ENCODE measurements at places on chromosomes 7 and 10.

GRCh38 chr10:14296065-14296709 is 34.5 kb downstream of the FRMD4A start:
- DNase-seq: no peak

DNA sequence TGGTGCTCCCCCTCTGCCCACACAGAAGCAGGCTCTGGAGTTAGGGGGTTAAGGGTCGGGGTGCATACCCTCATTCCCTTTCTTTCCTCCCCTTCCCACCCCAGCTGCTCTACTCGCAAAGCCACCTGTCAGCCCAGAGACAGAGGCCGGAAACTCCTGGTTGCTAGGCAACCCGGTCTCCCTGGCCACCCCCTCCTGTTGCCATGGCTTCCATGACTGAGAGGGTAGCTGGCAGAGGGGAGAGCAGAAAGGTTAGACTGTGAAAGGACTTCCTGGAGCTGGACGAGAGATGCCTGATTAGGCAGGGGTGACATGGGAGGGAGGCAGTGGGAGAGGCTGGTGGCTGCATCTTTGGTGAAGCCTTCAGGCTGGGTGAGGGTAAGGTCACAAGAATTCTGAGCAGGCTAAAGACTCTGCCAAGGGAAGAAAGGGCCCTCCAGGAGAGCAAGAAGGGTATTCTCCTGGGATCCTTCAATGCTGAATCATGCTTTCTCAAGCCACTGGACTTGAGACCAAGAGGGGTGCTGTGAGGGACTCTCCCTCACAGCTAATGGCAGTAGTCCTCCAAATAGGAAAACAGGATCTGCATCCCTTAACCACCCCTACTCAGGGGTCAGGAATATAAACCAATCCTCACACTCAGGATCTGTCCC is 5.4 kb downstream of the PSD start:
- DNase-seq: no peak

DNA sequence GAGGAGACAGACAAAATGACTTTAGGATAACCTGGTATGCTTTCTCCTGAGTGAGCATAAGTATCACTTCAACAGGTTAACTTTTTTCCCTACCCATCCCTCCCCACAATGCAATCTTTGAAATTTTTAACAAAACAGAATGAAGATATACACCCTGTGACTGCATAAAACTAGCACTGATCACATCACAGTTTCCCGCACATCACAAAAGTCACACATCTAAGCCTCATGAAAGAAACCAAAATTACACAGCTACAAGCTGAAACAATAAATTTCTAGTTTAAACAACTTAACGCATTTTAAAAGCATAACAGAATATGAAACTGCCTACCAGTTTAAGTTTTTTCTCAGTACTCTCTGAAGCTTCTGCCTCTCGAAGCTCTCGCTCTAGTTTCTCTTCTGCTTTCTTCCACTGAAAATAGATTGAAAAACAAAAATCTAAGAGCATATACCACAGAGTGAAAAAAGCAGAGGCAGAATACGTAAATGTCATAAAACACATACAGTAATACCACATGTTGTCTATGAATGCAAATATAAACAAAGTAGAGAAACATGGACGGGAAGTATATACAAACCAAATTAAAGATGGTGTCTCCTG is 18.1 kb downstream of the NOC3L start:
- no peak for DNase-seq

DNA sequence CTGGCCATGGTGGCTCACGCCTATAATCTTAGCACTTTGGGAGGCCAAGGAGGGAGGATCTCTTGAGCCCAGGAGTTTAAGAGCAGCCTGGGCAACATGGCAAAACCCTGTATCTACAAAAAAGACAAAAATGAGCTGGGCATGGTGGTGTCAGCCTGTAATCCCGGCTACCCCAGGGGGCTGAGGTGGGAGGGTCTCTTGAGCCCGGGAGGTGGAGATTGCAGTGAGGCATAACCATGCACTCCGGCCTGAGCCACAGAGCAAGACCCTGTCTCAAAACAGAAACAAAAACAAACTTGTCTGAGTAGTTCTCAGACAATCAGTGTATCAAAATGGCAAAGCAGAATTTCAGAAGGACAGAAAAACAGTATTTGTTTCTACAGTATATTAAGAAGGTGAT is 45.2 kb upstream of the BPGM start:
- DNase-seq: no peak

DNA sequence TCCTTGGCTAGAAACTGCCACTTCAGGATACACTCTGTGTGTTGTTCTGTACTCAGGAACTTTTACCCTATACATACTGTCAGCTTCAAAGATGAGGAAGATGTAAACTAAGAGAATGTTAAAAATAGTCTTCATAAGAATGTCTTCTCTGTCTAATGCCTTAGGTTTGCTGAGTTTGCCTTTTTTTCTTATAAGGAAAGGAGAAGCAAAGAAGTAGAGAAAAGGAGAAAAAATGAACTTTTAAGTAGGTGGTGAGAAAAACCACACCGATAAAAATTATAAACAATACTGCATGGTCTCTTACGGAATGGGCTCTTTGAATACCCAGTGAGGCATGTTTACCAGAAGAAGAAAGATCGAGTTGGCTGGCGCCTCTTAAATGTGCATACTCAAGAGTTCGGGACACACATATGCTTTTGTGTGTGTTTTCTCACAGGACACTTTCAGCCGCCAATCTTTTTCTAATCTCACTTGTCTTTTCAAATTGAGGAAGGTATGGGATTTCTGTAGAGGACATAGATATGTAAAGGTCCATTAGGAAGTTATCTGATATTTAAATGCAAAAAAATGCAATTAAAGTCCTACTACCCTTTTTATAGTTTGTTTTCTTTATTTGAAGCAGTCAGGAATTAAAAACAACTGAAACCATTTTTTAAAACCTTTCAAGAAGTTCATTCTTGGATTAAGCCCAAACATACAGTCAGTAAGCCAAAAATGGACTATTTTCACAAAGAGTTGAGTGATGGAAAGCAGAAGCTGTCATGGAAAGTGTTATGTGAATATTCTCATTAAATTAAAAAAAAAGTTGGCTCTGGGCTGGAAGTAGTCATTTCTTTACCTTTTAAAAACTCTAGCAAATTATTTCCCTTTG is 100.6 kb upstream of the MDFIC start:
- peak; percentile 71 for DNase-seq

DNA sequence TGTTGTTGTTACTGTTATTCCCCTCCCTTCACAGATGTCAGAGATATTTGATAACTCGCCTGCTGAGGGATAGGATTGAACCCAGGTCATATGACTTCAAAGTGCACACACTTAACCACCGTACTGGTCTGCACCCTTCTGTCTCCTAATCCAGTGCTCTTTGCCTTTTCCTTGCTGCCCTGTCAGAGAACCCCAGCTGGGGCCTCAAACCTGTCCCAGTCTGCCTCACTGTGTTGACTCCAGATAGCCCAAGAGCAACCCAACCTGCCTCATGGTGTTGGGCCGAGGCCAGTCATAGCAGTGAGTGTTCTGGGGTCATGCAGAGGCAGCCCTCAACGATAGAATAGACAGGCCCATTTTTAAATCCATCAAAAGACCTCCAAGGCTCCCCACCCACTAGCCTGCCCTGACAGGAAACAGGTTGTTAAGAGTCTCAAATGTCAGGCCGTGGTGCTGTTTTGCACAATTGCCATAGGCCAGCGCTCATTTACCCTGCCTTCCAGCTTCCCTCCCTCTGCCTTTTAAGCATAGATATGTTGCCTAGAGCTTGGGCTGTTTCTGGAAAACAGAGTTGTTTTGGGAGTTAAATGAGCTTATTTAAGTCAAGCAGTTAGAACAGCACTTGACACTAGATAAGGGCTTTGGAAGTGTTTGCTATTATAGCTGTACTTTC is 37.0 kb upstream of the PDCD4 start:
- no peak for DNase-seq

DNA sequence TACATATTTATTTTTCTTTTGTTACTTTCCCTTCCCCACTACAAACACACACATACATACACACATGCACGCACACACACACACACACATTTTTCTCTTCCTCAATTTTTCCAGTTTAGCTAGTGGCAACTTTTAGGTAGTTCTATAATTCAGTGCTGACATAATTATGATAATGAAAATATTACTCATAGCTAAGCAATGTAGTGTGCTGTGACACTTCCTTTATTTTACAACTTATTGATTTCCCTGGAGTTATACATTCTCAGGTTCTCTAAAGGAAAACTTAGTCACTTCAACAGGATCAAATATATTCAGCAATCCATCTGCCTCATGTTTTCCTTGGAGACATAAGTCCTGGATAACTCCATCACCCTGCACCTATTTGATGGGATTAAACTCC is 151.6 kb downstream of the CACNA2D1 start:
- no peak for DNase-seq

DNA sequence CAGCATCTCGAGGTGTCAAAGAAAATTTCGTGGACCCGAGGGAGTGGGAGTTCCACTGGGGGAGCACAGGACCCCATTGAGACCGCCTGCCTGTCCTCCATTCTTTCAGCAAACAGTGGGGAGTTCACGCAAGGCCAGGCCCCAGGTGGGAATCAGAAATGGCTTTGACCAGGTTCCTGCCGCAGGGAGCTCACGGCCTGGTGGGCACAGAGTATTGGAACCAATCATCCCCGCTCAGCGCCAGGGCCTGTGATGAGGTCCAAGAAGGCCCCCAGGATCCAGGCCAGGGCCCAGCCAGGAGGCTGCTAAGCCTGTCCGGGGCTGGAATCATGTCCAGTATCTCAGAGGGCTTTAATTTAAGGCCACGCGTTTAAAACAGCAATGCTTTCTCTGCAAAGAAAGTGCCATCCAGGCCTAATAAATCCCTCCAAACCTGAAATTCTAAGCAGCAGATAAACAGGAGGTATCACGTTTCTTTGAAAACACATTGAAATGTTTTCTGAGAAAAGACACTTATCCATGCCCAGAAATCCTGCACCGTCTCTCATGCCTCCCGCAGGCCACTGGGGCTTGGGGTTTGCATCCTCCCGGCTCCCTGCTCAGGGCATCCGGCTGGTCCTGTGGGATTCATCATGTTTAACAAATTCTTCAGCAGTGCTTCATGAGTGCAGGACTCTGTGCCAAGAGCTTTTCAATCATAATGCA is 125.7 kb downstream of the OAT start:
- no peak for DNase-seq

DNA sequence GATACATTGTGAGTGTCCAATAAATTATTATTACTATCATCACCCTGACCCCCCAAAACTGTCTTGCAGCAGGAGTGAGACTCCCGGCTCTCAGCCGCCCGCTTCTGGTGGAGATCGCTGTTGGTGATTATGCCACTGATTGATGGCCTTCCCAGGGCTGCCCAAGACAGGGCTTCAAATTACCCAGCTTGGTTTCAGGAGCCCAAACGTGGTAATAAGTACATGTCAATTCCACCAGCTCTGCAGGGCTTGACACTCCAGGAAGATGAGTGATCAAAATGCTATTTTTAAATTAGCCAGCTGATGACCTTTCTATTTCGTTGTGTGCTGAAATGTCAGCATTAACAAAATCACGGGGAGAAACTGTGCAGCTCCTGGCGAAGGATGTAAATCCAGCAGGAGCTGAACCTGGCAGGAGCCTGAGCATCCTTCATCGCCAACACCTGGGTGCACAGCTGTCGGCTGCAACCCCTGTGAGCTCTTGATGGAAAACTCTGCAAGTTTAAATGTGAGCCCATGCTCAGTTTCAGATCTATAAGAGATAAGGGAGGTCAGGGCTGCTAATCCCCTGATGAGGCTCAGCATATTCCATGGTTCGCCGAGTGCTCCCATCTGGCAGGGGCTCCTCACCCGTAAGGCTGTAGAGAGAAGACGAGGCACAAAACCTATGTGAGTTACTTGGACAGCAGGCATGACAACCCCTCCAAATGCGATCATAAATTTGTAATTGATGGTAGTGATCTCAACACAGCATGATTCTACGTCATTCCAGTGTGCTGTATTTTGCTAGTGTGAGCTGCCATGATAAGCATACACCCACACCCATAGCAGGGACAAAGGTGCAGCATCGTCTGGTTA is 446.3 kb downstream of the TCERG1L start:
- no peak for DNase-seq

DNA sequence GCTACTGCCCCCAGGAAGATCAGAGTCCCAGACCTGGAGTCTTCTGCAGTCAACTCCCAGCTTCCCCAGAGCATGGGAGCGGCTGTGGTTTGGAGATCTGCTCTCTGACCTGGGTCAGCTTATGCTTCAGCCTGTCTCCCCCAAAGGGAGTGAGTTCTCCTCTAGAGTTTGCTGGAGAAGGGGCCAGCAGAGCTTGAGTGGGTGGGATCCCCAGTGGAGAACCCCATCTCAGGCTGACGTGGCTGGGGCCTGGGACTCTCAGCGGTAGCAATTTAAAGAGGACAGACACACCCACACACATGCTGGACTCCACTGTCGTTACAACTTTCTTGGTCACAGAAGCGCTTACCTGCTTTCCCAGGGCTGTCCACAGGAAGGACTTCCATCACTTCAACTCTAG is 6.3 kb downstream of the UNC5B start:
- DNase-seq: no peak

DNA sequence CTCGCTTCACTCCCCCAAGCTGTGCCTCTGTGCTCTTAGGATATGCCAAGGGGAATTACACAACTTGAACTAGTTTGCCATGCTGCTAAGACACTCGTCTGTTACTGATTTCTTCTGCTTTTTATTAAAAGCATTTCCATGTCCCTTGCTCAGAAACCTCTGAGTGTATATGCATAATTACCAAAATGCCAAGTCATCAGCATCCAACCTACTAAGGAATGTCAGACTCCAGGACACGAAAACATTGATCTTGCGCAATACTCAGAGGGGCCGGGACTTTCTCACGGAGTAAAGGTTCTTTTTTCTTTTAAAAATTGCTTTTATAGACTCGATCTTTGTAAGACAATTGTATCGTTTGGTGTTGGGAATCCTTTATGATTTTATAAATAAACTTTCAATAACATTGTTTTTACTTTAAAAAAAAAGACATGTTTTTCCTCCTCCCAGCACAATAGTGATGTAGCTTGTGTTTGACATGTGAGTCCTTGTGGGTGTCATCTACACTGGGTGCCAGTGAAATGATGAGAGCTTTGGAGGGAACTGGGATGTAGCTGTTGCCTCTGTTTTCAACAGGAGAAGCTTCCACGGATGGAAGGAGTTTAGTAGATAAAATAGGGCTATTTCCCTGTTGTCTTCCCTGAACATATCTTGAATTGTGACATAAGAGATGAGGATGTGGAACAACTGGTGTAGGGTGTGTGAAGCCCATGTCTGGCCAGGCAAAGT is 43.6 kb downstream of the CNNM1 start:
- peak; percentile 73 for DNase-seq

Measured in fibroblast of mammary gland (primary cell).